Pulmonary artery endothelial cell (primary cell): ENCODE measurements at places on chromosomes 13 and 19. TPM values are rescaled to one million over a fixed set of nuclear protein-coding genes. Genes with fewer than 3 reads are reported as not detected.

The ZNF610 gene
- total RNA-seq, result 2.8 and 4.7 TPM in 2 replicates

The CEBPG gene
- total RNA-seq, result 31.3 and 37.5 TPM in 2 replicates

The CEACAM8 gene
- total RNA-seq, result not detected in 2 replicates

The U2AF2 gene
- 165 and 185 TPM in 2 replicates for total RNA-seq

The SHC2 gene
- 3.5 and 4.7 TPM in 2 replicates for total RNA-seq

The PLA2G4C gene
- total RNA-seq, result 58.5 and 59.5 TPM in 2 replicates

The CD70 gene
- not detected in 2 replicates for total RNA-seq

The ATCAY gene
- total RNA-seq, result not detected in 2 replicates

The SULT2B1 gene
- total RNA-seq, result 0.07 TPM in 1 of 2 replicates, not detected in the other

The POLRMT gene
- 28.1 and 32.7 TPM in 2 replicates for total RNA-seq

The DLL3 gene
- 0.25 and 0.53 TPM in 2 replicates for total RNA-seq

The ANKLE1 gene
- total RNA-seq, result 1.3 and 3.0 TPM in 2 replicates

The CYP2F1 gene
- not detected in 2 replicates for total RNA-seq

The ZNF90 gene
- 0.66 and 1.8 TPM in 2 replicates for total RNA-seq

The ZNF264 gene
- 24.9 and 38.9 TPM in 2 replicates for total RNA-seq

The C19orf25 gene
- total RNA-seq, result 17.5 and 18.5 TPM in 2 replicates

The LILRB2 gene
- total RNA-seq, result not detected in 2 replicates

The MYO16 gene
- total RNA-seq, result 0.04 TPM in 1 of 2 replicates, not detected in the other

The CYP2A7 gene
- total RNA-seq, result not detected in 2 replicates

The LYPD5 gene
- 0.39 and 0.53 TPM in 2 replicates for total RNA-seq

The IGFL1 gene
- total RNA-seq, result not detected in 2 replicates

The ERFL gene
- total RNA-seq, result not detected in 2 replicates

The BBC3 gene
- total RNA-seq, result 17.1 and 24.2 TPM in 2 replicates

The FCER2 gene
- total RNA-seq, result not detected in 2 replicates

The GRK1 gene
- not detected in 2 replicates for total RNA-seq

The LGALS14 gene
- total RNA-seq, result not detected in 2 replicates

The CILP2 gene
- total RNA-seq, result not detected in 2 replicates

The STOML3 gene
- not detected in 2 replicates for total RNA-seq

The CNN1 gene
- 0.07 and 0.35 TPM in 2 replicates for total RNA-seq

The OR10H1 gene
- total RNA-seq, result not detected in 2 replicates

The PTGER1 gene
- 0.71 and 0.73 TPM in 2 replicates for total RNA-seq

The ERICH4 gene
- not detected in 2 replicates for total RNA-seq

The PALM gene
- 14.3 and 23.0 TPM in 2 replicates for total RNA-seq

The ZNF562 gene
- total RNA-seq, result 19.3 and 40.5 TPM in 2 replicates

The ZNF441 gene
- 8.2 and 8.9 TPM in 2 replicates for total RNA-seq

The EFNB2 gene
- total RNA-seq, result 31.4 and 77.6 TPM in 2 replicates

The ZNF628 gene
- 0.99 and 1.1 TPM in 2 replicates for total RNA-seq

The VSTM1 gene
- not detected in 2 replicates for total RNA-seq

The LAIR2 gene
- not detected in 2 replicates for total RNA-seq

The ODAD3 gene
- total RNA-seq, result 0.13 and 0.18 TPM in 2 replicates

The SMIM24 gene
- not detected in 2 replicates for total RNA-seq

The KLC3 gene
- 0.07 TPM in 2 replicates for total RNA-seq

The LRRC4B gene
- total RNA-seq, result 0.07 TPM in 1 of 2 replicates, not detected in the other

The ZNF728 gene
- total RNA-seq, result not detected in 2 replicates
